ENCODE measurements at places on chromosomes 12 and 14.

DNA sequence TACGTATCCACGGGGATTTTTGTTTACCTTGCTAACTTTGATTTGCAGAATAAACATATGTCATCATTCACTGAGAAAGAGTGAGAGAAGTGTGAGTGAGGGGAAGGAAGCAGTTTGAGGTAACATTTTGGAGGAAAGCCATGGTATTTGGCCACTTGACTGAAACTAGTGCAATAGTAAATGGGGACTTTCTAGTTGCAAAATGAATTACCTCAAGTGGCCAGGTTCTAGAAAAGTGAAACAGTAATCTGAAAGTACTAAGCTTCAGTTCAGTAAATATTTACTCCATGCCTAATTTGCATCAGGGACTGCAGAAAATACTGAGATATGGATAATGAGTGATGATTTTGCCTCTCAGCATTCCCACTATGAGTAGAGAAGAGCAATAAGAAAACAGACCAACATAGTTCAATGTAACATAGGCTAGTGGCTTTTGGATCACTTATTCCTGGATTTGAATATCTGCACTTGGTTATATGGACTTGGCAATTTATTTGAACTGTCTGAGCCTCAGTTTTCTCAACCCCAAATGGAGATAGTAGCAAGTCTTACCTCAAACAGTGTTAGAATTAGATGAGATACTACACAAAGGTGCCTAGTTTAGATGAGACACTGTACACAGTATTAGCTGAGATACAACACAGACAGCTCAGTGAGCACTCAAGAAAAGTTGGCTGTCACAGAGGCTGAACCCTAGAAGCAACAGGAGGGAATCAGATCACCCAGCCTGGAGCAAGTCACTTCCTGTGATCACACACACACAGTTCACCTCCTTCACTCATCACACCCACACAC is 439.1 kb downstream of the NPAS3 start:
- DNase-seq, result no peak

- DNase-seq, result no peak
These were observed 135.0 kb upstream of the AMIGO2 start for GRCh38 chr12:47214771-47215170.

- no peak for DNase-seq
These were observed 189.5 kb upstream of the NTF3 start for GRCh38 chr12:5242440-5242839.

GRCh38 chr14:69321601-69322330 is 61.8 kb downstream of the GALNT16 start:
- DNase-seq, result no peak

DNA sequence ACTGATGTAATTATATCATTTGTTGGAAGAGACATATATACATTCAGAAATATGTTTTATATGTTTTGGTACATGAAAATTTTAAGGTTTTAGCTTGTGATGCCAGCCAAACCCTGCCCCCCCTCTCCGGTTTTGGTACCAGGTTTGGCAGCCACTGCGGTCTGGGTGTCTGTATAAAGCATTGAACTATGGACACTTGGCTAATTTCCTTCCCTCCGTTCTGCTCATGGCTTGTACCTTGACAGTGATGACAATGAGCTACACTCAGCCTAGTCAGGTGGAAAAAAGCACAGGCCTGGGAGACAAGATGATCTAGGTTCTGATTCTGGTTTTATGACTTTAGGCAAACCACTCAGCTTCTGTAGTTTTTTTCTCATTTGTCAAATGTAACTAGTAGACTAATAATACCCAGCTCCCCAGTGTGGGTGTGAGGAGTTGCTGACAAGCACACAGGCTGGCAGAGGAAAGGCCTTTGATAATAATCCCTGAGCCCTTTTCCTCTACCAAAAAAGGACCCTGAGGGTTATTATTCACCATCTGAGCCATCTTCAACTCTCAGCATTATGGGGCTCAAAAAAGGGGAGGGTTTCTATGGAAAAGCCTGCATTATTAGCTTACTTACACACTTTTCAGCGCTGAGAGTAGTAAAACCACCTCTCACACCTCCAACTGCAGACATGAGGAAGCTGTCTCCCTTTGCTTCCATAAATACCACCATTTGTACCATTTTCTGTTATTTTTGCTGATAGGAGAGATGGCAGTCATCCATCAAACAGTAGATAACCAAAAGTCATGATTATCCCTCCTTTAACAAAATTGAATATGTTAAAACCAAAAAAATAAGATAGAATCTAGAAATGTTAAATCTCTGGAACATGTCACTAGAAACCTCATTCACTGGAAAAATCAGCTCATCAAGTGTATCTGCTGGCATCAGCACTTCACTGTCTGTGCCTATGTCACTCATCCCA is 76.3 kb upstream of the PSMC1 start:
- no peak for DNase-seq

- DNase-seq, result no peak
These were observed 5.0 kb downstream of the DAD1 start for GRCh38 chr14:22583994-22584393.

- no peak for DNase-seq
These were observed 7.1 kb downstream of the MAP3K12 start for GRCh38 chr12:53492188-53492587.

- DNase-seq, result no peak
These were observed 40.3 kb downstream of the FERMT2 start for GRCh38 chr14:52910572-52910971.

DNA sequence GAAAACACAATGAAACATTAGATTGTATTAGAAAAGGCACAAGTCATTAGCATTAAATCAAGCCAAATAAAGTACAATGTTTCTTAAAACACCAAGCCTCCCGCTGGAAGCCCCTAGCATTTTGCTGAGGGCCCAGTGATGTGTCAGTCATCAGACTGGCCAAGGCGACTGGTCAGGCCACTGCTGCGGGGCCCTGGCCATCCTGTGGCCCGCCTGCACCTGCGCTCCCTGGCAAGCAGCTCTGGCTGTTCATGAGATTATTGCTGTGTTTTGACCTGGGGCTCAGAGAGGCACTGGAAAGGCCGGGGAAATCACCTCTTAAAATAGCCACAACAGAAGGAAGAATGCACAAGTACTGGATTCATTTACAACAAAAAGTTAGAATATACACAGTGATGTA is 24.2 kb upstream of the AMN start:
- DNase-seq, result no peak

- DNase-seq, result no peak
These were observed 201.3 kb downstream of the GPHN start for GRCh38 chr14:66709291-66709690.

DNA sequence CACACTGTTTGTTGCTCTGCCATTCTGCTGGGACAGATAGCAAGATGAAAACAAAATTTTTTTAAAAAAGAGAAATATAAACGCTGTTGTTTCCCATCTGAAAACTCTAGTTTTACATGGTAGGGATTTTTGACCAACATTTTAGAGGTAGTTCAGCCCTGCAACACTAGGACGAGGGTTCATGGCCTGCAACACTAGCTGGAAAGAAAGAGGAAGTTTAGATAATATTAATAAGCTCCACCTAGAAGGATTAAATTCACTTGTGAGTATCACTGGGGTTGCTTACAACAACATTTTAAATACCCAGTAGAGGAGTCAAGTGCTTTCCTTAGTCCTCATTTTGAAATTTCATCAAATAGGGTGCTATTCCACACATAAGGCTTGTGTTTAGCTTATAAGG is 68.2 kb downstream of the SRGAP1 start:
- no peak for DNase-seq

- DNase-seq, result no peak
These were observed 546.6 kb upstream of the TBX3 start for GRCh38 chr12:115230606-115231005.

- no peak for DNase-seq
These were observed 113.4 kb downstream of the SPTSSA start for GRCh38 chr14:34348592-34348991.

- DNase-seq, result no peak
These were observed 11.2 kb downstream of the MAP4K5 start for GRCh38 chr14:50520947-50521815.

- peak; percentile 77 for DNase-seq
These were observed 6.4 kb upstream of the GPR68 start for GRCh38 chr14:91250912-91251311.

- DNase-seq, result no peak
These were observed 89.5 kb upstream of the TMPO start for GRCh38 chr12:98425859-98426258.

- no peak for DNase-seq
These were observed 79.6 kb downstream of the HMGA2 start for GRCh38 chr12:65903691-65904383.

- DNase-seq, result no peak
These were observed 22.6 kb downstream of the GPHN start for GRCh38 chr14:66530526-66530925.

GRCh38 chr14:106417224-106418049 is 891.1 kb downstream of the TMEM121 start:
- DNase-seq, result no peak

DNA sequence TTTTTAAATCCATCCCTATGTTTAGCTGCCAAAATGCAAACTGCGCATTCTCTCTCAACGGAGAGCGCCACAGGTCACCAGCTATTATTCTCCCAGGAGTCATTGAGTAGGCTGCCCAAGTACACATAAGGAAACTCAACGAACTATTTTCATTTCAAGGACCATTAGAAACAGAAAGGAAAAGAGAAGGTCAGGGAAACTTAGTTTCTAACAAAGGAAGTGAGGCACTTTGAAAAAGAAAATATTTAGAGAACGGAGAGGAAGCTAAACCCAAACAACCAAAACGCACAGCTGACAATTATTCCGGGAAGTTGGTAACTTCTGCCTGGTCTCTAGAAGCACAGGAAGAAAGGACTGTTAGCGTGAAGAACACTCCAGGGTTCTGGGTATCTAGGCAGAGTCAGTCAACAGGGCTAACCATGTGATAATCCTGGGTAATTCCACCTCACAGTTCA is 23.5 kb downstream of the GPHB5 start:
- DNase-seq, result no peak

DNA sequence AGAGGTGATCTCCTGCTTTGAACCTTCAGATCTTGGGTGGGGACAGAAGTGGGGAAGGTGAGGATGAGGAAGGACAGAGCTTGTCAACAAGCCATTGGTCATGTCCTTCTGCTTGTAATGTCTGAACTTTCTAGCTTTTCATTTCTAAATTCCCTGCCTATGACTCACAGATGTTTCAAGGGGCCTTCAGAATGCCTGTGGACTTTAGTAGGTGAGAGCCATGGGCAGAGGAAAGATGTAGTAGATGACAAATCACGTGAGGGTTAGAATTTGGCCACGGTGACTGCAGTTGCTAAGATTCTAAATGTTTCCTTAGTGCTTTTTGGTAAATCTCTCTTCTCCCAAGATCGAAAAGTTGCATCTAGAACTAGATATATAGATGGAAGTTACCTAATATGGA is 18.7 kb upstream of the CREBL2 start:
- DNase-seq, result no peak

DNA sequence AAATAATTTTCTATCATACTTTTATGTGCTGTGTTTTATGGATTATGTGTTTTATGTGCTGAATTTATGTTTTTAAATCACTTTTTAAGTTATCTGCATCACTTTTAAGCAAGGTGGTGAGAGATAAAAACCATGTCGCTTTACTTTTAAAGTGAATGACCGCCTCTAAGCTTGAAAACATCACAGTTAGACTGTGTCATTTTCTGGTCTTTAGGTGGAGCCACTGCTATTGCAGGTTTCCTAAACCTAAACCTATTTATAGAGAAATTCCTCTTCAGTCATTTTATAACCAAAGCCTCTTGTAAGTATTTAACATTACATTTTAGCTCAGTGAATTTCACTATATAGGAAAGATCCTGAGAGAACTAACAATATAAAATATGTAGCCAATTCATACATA is 21.0 kb upstream of the MDM2 start:
- no peak for DNase-seq

DNA sequence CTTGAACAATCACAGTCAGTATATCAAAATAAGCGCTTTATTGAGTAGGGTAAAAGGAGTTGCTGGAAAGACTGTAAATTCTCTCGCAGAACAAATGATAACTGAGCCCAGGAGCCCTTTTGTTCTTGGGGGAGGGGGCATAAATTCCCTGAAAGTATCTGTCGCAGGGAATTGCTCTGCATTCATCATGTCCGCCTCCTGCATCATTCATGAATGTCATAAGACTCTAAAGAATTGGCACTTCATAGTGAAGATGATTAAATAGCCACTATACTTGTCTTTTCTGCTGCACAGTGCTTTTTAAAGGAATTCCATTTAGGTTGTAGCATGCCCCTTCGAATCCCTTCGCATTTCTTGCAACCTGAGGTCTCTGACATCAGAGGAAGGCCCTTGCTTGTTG is 762.3 kb downstream of the DIO2 start:
- DNase-seq, result no peak

DNA sequence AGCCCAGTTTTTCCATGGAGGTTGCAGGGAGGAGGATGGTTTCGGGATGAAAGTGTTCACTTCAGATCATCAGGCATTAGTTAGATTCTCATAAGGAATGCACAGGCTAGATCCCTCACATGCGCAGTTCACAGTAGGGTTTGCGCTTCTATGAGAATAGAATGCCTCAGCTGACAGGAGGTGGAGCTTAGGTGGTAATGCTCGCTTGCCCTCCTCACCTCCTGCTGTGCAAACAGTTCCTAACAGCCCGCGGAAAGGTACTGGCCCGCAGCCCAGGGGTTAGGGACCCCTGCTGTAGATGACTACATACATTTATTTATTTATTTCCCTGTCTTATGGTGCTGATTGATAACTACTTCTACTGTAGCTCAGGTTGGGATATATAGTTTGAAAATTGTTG is 93.2 kb downstream of the FBXO33 start:
- DNase-seq, result peak; percentile 46

DNA sequence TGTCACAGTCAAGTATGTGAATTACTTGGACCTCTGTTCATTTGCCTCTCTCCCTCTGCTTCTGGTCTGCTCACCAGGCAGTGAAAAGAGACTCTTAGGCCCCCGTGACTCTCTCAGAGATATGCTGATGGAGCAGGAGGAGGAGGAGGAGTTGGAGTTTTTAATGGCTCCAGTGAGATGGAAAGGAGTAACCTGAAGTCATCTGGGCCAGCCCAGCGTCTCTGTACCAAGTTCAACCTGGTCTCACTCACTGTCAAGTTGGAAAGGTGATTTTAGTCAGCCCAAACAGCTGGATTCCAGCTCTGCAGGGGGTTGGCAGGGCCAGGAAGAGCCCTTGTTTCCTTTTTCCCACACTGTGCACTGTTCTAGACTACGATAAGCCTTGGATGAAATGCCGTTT is 48.6 kb downstream of the SH2B3 start:
- DNase-seq, result no peak
